Activated CD4-positive, alpha-beta T cell treated with anti-CD3 and anti-CD28 coated beads for 24 hours (primary cell): ENCODE measurements at places on chromosomes 13 and 19.

GRCh38 chr13:36089130-36089647, 42.0 kb downstream of the DCLK1 start:
- no peak for DNase-seq

- no peak for DNase-seq
Observed at GRCh38 chr13:91017031-91017668, 330.3 kb upstream of the MIR17HG start.

- DNase-seq: no peak
Observed at GRCh38 chr13:93558637-93559036, 332.0 kb downstream of the GPC6 start.

- no peak for DNase-seq
Observed at GRCh38 chr19:43525836-43526771, 897 bp downstream of the ETHE1 start.

DNA sequence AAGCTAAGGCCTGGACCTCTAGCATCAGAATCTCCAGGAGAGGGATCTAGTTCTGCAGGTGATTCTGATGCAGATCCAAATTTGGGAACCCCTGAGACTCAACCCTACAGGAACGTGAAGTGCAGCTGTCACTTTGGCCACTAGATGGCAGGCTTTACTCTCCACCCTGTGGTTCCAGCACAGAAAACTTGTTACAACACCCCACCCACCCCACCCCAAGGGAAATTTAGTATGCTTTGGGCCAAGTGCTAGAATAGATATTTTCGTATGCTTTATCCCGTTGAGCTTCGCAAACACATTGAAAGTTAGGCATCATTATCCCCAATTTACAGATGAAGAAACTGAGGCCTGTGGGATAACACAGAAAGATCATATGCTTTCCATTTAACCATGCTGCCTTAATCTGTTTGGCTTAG, 232.0 kb downstream of the B3GLCT start:
- peak; percentile 41 for DNase-seq

GRCh38 chr13:95039415-95039814, 261.8 kb downstream of the ABCC4 start:
- no peak for DNase-seq

DNA sequence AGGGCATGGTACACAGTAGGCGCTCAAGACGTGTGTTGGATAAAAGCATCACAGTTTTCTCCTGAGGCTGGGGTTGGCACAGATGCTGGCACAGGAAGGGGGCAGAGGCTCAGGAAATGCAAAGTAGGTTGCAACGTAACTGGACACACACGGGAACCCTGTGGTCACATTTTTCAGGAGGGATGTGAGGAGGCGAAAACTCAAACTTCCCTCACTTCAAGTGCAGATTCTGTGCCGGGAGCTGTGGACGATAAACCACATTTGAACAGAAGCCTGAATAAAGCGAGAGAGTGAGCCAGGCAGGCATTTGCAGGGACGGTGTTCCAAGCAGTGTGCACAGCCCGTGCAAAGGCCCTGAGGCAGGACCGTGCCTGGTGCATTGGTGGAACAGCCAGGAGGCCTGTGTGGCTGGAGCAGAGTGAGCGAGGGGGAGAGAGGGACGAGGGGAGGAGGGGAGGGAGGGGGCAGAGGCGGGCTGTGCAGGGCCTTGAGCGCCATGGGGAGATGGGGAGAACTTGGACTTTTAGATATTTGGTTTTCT, 40.3 kb downstream of the NFIC start:
- no peak for DNase-seq

DNA sequence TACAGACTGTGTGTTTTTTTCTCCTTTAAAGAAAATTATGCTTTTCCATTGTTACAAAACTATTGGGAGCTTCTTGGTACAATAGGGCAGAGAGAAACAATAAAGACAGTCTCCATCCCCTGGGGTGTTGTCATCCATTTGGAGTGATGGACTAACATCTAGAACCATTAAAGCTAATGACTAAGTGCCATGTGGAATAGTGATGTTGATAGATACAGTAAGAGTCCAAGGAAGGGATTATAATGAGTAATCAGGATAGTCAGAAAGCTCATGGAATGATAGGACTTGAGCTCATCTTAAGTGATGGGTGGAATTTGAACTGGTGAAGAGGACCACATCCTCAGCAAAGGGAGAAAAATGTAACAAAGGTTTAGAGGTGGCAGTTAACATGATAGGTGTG, 24.1 kb upstream of the FRY start:
- no peak for DNase-seq

- no peak for DNase-seq
Observed at GRCh38 chr19:15815306-15815705, at the start of gene OR10H1. TSS of gene OR10H1 (minus strand) at chr19:15815664. CDS start at chr19:15808037, 7,627 bp downstream.

GRCh38 chr13:73000027-73000674, 58.7 kb upstream of the KLF5 start:
- DNase-seq: no peak

DNA sequence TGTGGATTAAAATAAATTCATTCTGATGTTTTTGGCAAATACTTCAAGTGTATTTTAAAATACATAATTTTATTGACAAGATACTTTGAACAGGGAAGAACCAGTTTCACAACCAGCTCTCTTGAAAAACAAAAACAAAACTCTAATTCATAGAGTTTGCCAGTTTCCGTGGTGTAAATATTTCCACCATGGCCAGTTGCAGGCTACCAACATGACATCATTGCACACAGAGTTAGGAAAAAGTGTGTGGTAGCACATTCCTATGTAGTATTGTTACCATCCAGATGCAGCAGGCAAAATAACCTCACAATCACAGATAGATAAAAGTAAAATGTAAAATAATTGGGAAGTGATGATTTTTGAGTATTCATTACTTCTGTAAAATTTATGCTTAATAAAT, 7.7 kb upstream of the RNF113B start:
- no peak for DNase-seq

- DNase-seq: no peak
Observed at GRCh38 chr19:18858906-18859646, 27.3 kb downstream of the UPF1 start.

DNA sequence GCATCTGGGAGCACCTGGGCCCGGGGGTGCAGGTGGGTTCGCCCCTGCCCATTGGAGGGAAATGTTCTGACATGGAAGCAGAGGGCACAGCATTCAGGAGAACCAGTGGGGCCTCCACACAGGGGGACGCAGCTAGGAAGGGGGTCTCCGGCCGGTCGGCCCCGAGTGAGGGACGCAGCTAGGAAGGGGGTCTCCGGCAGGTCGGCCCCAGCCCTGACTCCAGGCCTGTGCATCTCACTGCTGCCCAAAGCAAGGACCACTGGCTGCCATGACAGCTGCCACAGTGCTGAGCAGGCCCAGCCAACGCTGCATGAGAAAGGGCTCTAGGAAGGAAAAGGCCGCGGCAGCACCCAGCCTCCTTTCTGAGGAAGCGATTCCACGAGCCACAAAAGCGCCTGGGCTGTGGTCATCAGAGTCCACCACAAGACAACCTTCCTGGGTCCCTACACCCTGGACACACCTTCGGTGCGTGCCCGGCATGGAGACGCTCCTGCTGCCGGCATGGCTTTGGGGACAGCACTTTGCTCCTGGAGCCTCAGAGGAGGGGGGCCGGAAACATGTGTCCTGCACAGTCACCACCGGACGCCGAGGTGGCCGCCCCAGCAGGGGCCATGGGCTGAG, 9.7 kb downstream of the RASA3 start:
- no peak for DNase-seq

GRCh38 chr13:60448907-60449510, 52.0 kb downstream of the TDRD3 start:
- DNase-seq: no peak

GRCh38 chr13:26616126-26616525, 58.6 kb downstream of the WASF3 start:
- DNase-seq: no peak

DNA sequence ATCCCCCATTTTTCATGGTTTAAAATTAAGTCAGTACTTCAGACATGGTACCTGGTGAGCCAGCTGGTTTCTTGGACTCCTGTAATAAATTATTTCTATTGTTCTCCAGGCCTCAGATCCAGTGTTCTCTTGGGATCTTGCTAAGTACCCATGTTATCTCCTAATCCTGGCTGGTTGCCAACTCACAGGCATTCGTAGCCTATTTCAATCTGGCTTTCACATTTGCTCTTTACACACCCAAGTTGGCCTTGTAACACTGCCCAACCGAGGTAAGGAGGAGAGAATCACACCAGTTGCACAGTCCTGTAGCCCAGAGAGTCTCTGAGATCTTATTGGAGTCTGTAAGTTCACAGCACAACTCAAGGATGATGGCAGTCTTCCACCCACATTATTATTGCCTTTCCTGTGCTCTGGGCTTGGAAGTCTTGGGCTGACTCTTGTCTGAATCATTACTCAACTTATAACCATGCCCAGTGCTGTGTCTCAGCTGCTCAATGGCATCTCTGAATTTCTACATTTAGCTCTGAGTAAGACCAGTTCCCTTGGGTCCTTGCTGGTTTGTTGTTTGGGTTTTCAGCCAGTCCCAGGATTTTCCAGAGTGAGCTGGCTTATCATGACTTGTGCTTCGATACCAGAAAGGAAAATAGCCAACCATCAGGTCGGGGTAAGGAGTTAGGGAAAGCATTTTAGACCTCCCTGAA, 76.6 kb upstream of the KLF12 start:
- DNase-seq: no peak

- no peak for DNase-seq
Observed at GRCh38 chr13:100022798-100023197, 41.2 kb downstream of the ZIC2 start.
